PC-9 (cell line): ENCODE measurements at places on chromosomes 3 and 15. TPM values are rescaled to one million over a fixed set of nuclear protein-coding genes. Genes with fewer than 3 reads are reported as not detected.

DNA sequence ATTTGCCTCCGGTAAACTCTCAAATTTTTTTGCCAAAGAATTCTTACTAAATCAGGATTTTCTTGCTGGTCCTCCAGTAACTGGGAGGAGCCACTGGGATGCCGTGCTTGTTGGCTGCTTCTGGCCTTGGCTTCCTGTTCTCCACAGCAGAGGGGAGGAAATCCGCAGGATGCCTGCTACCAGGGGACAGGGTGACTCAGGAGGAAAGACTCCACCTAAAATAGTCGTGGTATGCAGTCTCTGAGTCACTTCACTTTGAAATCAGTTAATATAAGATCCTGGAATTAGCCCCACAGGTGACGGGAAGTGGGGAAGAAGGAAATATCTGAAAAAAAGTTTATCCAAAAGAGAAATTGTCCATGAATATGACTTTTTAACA, 6.5 kb upstream of the TM4SF18 start:
- H3K4me3 ChIP-seq: peak overlapping the region; percentile 20; the same call in 1 of the 2 replicates
- peak; percentile 98 for DNase-seq
- no peaks in the 10 kb centered on the region for H3K36me3 ChIP-seq

- no peak overlapping the region for H3K4me3 ChIP-seq
- DNase-seq: no peak
- H3K36me3 ChIP-seq: no peaks in the 10 kb centered on the region
- no peak overlapping the region for H3K27ac ChIP-seq
- no peaks in the 10 kb centered on the region for H3K27me3 ChIP-seq
- H3K4me1 ChIP-seq: no peaks in the 10 kb centered on the region
Observed at GRCh38 chr15:65762399-65762798, 29.7 kb downstream of the DENND4A start.

AHSG gene
- total RNA-seq: not detected in 2 replicates

DNA sequence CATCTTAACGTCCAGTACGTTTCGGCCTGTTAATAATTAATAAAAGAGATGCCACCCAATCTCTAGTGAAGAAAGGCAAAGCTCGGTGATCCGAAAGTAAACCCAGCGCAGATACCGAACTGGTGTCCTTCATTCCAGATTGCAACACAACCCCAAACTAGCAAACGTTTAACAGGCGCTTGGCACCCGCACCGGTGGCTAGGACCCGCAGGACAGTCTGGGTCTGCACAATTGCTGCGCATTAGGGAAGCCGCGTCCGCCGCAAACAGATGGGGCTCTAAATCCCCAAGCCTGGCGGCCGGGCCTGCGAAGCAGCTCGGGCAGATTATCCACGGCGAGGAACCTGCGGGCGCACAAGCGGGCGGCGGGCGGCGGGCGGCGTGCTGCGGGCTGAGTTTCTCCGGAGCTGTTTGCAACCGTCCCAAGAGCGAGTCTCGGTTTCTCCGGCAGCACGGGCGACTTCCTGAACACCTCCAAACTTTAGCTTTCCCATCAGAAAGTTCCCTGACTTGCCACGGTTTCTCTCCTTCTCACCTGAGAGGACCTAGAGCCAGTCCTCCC, 112.1 kb upstream of the ICE2 start:
- no peaks in the 10 kb centered on the region for H3K27me3 ChIP-seq
- H3K4me3 ChIP-seq: peak overlapping the region; percentile 68
- H3K36me3 ChIP-seq: no peaks in the 10 kb centered on the region
- peaks cover 4% of the 10 kb centered on the region; the same call in 1 of the 2 replicates for H3K4me1 ChIP-seq

DNA sequence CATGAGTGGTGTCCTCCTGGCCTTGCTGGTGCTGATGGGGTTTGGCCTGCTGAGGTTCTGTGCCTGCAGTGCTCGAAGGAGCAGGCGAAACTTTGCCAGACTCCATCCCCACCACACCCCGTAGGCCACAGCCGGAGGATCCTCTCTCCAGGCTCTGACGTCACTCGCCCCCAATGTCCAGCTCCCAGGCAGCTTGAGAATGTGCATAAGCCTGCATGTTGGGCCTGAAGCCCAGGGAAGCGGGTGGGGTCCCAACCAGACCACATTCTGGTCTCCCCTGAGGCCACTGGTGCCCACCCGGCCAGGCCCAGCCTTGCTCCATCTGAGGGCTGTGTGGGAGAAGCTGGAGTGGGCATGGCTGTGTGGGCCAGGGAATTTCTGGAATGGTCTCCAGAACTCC, 109.8 kb downstream of the ASB7 start:
- peak overlapping the region; percentile 98 for H3K27ac ChIP-seq
- H3K4me3 ChIP-seq: no peak overlapping the region
- no peaks in the 10 kb centered on the region for H3K27me3 ChIP-seq
- no peaks in the 10 kb centered on the region for H3K36me3 ChIP-seq
- H3K4me1 ChIP-seq: peaks cover 61% of the 10 kb centered on the region
- DNase-seq: peak; percentile 64

GRCh38 chr3:57770009-57770827, 14.1 kb downstream of the SLMAP start:
- no peaks in the 10 kb centered on the region for H3K27me3 ChIP-seq
- H3K36me3 ChIP-seq: peaks cover 3% of the 10 kb centered on the region
- H3K27ac ChIP-seq: 0 out of 2 replicates have a peak overlapping the region, but pooled peaks have one; percentile 0
- no peaks in the 10 kb centered on the region for H3K4me1 ChIP-seq
- no peak for DNase-seq
- no peak overlapping the region for H3K4me3 ChIP-seq

DNA sequence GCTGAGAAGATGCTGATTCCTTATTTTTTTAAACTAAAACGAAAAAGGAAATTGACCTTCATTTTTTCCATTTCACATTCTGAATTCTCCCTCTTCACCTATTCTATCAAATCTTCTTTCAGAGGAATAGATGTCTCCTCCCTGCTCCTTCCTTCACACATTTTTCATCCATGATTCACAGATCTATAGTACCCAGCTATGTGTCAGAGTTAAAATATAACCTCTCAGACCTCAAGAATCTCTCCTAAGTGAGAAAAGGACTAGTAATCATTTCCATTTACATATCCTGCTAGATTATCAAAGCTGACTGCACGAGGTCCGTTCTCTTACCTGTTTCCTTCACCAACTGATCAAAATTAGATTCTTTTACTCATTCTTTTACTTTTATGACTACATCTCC, 1297.6 kb upstream of the ALCAM start:
- H3K36me3 ChIP-seq: no peaks in the 10 kb centered on the region
- no peaks in the 10 kb centered on the region for H3K27me3 ChIP-seq
- no peaks in the 10 kb centered on the region for H3K4me1 ChIP-seq
- H3K4me3 ChIP-seq: no peak overlapping the region
- no peak overlapping the region for H3K27ac ChIP-seq
- DNase-seq: no peak

GRCh38 chr3:100402256-100402655, 917 bp downstream of the LNP1 start:
- peak overlapping the region; percentile 78 for H3K27ac ChIP-seq
- H3K4me3 ChIP-seq: peak overlapping the region; percentile 83
- DNase-seq: no peak
- H3K36me3 ChIP-seq: peaks cover 20% of the 10 kb centered on the region; the same call in 1 of the 2 replicates
- H3K4me1 ChIP-seq: peaks cover 36% of the 10 kb centered on the region

PCLAF gene
- total RNA-seq: 59.5 and 70.4 TPM in 2 replicates

- H3K4me3 ChIP-seq: no peak overlapping the region
- DNase-seq: no peak
- no peaks in the 10 kb centered on the region for H3K36me3 ChIP-seq
- H3K27me3 ChIP-seq: peaks cover 62% of the 10 kb centered on the region
Observed at GRCh38 chr3:133384331-133385027, 15.4 kb upstream of the BFSP2 start.

DNA sequence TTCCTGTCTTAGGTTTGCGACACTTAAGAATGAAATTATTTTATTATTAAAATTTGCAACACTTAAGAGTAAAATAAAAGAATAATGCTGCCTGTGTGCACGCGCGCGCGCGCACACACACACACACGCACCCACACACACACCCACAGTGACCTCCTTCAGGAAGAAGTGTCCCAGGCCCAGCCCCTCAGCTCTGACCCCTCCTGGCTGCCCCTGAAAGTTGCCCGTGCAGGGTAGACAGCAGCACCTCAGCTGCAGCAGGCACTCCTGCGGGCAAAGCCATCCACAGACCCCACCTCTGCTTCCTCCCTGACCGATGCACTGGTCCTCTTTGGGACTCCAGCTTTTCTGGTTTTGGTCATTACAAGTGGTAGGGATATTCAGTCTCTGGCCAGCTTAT, 478.2 kb downstream of the NTRK3 start:
- no peak overlapping the region for H3K4me3 ChIP-seq
- H3K27ac ChIP-seq: no peak overlapping the region

- H3K4me3 ChIP-seq: no peak overlapping the region
- no peaks in the 10 kb centered on the region for H3K4me1 ChIP-seq
- no peak overlapping the region for H3K27ac ChIP-seq
- no peaks in the 10 kb centered on the region for H3K36me3 ChIP-seq
Observed at GRCh38 chr15:38005953-38006808, 71.7 kb downstream of the TMCO5A start.

DNA sequence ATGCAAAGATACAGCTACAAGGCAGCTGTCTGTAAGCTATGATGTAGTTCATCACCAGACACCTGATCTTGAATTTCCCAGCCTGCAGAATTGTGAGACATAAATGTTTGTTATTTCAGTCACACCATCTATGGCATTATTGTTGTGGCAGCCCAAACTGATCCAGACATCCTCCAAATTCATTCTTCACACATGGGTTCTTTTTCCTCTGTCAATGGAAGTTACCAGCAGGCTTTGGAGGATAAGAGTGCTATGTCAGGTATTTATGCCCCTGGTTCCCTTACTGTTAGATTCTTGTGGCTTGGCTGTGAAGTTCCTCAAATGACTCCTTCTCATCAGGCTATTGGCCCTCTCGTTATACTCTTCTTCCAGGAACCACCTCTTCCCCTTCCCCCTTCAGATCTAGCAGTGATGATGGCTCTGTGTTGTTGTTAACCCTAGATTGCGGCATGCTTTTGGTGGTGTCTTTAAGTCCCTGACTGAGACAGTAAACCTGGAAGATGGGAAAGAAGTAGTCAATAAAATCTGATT, 91.0 kb upstream of the CHMP2B start:
- no peaks in the 10 kb centered on the region for H3K27me3 ChIP-seq
- no peak for DNase-seq
- no peak overlapping the region for H3K27ac ChIP-seq
- no peaks in the 10 kb centered on the region for H3K4me1 ChIP-seq

CDAN1 gene
- total RNA-seq: 19.2 and 23.4 TPM in 2 replicates

DNA sequence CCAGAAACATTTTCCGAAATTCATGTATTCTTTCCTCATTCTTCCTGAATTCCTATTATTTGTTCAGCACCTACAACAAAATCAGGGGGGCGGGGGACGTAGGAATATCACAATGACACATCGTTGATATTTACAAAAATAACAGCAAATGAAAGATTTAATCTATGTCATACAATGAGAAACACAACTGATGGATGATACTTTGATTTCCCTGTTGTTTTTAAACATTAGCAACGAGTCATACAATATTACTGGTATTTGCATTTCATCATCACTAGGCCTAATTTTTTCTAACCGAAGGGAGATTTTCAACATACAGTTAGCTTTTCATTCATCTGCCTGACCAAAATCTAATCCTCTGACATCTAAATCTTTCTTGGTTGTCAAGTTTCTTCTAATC, 45.3 kb upstream of the INO80 start:
- H3K27ac ChIP-seq: peak overlapping the region; percentile 61
- no peak for DNase-seq

TGM4 gene
- 0.61 and 0.63 TPM in 2 replicates for total RNA-seq

FAM107A gene
- not detected in 2 replicates for total RNA-seq

GRCh38 chr15:47422881-47423665, 294.2 kb upstream of the SEMA6D start:
- H3K27me3 ChIP-seq: no peaks in the 10 kb centered on the region
- DNase-seq: no peak
- H3K27ac ChIP-seq: no peak overlapping the region
- H3K4me1 ChIP-seq: no peaks in the 10 kb centered on the region

DNA sequence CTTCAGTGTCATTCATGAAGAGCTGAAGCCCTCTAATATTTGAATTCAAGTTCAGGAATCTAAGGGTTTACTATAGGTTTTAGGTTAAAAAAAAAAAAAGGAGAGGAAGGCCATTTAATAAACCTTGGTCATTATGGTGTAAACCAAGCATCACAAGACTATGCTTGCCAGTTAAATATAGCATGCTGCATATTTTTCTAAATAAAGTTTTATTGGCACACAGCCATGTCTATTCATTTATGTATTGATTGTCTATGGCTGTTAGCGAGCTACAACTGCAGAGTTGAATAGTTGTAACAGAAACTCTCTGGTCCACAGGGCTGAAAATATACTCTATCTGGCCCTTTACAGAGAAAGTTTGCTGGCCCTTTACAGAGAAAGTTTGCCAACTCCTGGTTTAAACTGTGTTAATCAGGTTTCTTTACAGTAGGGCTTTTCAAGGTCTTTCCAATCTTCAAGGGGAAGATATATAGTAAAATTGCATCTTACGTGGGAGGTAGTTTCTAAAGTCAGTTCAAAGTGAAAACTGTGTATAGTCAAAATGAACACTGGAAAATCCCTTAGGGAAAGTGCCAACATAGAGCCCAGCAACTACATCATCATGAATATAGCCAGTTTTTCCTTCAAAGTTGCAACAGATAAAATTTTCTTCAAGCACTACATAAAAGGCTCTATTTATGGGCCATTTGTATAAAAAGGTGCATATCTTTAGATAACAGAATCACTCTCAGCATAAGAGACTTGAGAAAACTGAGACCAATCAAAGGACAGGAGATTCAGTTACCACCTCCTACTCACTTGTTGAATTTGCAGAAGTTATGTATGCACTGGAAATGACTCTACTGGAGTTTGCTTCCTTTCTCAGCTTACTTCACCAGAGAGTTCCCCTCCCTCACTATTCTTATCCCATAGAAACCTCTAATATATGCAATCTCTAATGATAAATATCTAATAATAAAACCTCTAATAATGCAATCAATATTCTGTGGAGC, 49.7 kb upstream of the FRMD4B start:
- peaks cover 9% of the 10 kb centered on the region for H3K4me1 ChIP-seq
- DNase-seq: no peak
- no peaks in the 10 kb centered on the region for H3K27me3 ChIP-seq
- H3K27ac ChIP-seq: no peak overlapping the region
- H3K36me3 ChIP-seq: no peaks in the 10 kb centered on the region

HRG gene
- total RNA-seq: 0.58 and 1.3 TPM in 2 replicates

DNA sequence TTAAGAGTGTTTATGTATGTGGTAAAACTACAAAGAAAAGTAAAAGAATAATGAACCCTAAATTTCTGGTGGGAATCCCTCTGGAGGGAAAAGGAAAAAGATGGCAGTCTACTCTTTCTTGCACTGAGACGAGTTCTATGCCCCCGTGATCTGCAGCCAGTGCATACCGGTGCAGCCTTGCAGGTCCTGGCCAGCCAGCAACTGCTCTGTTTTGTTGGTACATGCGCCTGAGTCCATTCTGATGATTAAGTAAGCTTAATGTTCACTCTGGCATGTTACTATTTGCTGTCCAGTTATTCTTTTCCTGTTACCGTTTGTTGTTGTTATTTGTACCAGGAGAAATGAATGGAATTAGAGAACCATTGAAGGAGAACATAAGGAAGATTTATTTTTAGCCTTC, 95.1 kb upstream of the TMC3 start:
- DNase-seq: no peak
- H3K27me3 ChIP-seq: peaks cover 7% of the 10 kb centered on the region; the same call in 1 of the 2 replicates
- no peak overlapping the region for H3K27ac ChIP-seq
- no peaks in the 10 kb centered on the region for H3K4me1 ChIP-seq
- H3K4me3 ChIP-seq: no peak overlapping the region
- no peaks in the 10 kb centered on the region for H3K36me3 ChIP-seq
